Mesothelial cell of epicardium (in vitro differentiated cells): ENCODE measurements at places on chromosomes 2 and 18. TPM values are rescaled to one million over a fixed set of nuclear protein-coding genes. Genes with fewer than 3 reads are reported as not detected.

- DNase-seq, result no peak
Measured at GRCh38 chr2:178157574-178157973, 36.7 kb upstream of the OSBPL6 start.

DNA sequence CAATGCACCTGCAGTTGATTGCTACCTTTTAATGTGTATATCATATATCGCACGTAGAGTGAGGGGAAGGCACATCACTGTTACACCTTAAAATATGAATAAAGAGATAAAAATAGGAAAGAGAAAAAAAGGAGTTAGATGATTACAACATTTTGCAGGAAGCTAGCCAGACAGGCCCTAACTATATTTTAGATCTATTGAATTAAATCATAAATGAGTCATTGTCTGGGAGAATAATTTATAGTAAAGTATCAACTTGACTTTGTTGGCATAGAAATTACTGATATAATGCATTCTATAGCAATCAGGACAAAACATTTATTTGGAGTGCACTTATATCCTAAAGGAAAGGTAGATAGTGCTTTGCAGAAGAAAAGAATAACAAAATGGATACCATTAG is 384.9 kb upstream of the NXPH2 start:
- DNase-seq, result no peak

DNA sequence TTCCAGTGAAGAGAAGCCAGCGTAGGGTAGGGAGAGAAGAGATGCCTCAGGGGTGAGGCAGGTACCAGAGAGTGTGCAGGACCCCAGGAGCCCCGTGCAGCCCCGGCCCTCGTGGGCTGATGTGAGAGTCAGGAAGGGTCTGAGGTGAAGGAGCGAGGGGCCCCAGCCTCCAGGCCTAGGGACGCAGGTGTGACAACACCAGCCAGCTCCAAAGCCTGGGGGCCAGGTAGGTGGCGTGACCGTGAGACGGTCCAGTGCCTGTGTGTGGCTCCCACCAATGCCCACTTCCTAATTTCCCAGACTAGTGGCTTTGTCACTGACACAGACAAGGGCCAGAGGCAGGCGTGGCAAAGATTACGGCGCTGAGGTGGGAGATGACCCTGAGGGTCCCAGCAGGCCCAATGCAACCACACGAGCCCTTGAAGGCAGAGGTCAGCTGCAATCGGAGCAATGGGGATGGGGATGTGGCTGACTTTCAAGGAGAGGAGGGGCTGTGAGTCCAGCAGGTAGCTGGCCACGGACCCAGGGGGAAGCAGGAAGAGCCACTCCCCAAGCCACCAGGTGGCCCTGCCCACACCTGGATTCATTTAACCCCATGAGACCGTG is 86.0 kb upstream of the SNTG2 start:
- DNase-seq, result no peak

- DNase-seq, result no peak
Measured at GRCh38 chr2:60474301-60474700, 79.2 kb downstream of the BCL11A start.

GRCh38 chr2:73260338-73260984 is 23.8 kb downstream of the FBXO41 start:
- DNase-seq, result no peak

DNA sequence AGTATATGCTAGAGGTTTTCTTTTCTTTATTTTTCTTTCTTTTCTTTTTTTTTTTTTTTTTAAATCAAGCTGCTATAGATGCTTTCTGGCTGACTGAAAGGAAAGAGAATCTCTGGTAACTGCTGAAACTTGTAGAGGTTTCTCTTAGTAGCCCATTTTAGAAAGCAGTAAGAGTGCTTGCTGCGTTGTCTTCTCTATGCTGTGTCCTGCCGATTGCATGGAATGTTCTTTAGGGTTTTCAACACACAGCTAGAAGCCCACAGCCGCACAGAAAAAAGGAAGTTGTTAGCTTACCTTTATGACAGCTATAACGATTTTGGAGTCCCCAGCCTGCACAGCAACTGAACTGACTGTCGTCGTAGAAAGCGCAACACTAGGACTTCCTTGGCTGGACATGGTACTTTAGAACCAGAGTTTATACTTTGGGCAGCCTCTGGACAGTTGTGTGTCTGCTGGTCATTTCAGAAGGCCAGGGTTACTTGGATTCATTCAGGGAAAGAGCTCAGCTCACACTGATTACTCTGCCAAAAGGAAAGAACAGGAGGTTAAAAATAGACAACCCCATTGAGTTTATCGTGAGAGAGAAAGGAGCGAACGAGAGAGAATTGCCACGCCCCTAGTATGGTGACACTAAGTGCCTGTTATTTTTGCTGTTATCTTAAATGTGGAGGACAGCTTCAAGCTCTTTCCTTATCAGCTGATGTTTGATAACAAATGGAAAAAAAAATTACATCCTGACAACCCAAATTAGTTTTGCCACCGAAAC is at the start of gene CCDC141:
TSS of gene CCDC141 (minus strand) at position 592 of the 766 bp plus-strand sequence. CDS start at position 396, 196 bp downstream.
- DNase-seq, result no peak

GRCh38 chr2:224613543-224614286 is 28.6 kb upstream of the CUL3 start:
- no peak for DNase-seq

DNA sequence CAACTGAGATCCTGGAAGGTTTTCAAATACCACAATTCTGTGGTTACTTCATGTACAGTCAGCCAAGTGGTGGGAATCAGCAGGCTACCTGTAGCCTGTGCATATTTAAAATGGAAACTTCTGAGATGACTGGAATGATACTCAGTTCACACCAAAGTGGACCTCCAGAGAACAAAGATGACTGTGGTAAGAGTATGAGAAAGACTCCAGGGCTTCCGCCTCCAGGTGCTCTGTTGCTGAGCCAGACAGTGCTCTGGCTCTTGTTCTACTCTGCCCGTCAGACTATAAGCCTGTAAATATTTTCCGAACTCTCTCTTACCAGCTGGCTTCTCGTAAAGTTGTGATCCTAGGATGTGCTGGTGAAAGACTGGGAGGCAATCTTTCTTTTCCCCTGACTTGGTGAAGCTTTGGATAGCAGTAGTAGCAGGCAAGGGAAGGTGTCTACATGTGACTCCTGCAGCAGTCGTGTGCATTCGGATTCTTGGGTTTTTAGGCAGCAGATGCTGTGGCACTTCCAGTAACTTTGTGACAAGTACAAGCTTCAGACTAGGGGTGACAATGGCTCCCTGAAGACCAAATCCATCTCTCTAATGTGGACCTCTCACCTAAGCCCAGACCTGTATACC is 23.1 kb downstream of the ST3GAL5 start:
- no peak for DNase-seq

DNA sequence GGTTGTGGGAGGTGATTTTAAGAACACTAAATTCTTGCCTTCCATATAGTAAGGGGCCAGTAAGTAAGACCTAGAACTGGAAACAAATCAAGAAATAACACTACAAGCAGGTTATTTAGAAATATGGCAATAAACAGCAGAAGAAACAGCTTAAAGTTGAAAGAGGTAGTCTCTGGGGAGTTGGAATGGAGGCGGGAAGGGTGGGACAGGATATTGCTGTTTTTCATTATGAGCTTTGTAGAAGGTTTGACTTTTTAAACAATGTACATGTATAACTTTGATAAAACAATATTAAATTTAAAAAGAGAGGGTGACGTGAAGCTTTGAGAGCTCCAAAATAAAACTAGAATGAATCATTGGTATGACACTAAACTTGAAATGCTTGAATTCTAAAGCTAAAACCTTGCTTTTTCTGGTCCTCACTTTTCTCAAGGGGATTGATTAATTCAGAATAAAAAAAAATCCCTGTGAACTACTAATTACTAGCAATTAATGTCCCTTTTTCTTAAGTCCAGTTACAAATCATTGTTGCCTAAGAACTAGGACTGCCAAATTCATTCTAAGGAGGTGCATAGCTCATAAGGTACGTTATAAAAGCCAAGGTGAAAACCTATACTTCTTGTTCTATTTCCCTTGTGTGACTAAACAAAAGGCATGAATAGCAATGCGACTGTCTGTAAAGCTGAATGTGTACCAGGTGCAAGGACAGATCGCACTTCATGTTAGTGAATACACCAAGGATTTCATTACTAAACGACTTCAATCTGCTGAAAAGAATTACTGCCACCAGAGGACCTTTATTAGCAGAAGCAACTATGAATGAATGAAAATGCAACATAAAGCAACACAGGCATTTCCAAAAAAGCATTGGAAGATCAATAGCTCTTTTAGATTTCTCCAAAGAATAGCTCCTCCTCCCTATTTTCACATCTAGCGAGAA is 177.5 kb downstream of the RBM43 start:
- DNase-seq, result no peak

DNA sequence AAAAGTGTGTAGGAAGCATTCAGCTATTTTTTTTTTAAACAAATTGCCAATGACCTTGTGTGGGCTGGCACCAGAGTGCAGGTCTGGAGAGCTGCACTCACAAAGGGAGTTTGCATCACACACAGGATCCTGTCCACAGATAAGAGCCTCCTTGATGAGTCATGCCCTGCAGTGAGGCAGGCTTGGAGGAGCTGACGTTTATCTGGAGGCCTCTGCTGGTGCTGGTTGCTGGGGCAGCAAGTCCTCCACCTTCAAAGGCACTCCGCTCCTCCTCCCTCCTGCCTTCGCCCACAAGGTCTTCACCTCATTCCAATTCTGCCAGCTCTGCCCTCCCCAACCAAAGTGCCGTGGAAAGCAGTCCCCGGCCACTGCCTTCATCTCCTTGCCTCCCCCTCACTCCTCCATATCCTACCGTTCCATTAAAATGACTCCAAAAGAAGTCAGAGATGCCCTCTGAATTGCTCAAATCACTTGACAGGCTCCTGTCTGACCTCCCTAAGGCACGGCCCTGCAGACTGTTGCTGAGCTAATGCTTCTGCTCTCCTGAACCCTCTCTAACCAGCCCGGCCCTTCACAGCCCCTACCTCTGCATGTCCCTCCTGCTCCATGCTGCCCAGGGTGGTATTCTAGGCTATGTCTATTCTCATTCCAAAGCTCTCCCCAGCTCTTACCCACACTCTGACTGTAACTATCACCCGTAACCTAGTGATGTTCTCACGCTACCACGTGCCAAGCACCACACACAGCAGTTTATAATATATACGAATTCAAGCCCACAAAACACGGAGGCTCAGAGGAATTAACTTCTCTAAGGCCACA is 30.9 kb downstream of the LONRF2 start:
- DNase-seq, result peak; percentile 60

DNA sequence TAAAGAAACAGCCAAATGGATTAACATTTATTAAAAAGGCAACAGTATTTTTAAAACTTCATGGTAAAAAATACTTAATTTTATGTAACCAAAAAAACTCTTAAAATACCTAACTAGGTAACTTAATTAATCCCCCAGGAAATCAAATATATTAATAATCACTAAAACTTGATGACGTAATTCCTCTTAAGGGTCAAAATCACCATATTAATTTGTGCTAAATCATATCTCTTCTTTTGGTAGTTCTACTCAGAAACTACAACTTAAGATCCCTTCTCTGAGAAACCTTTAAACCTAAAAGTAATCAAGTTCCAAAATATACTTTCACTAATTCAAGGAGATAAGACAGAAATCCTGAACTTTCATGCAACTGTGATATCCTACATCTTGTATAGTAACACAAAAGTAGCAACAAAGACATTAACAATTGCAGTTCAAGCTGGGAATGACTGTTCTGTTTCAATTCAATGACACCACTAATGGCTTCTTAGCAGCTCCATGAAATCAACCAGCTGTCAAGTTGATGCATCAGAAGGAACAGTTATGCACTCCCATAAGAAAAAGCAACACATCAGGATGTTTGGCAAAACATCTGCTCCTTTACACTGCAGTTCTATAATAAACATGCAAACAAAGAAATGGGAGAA is 4.0 kb downstream of the BAZ2B start:
- no peak for DNase-seq

DNA sequence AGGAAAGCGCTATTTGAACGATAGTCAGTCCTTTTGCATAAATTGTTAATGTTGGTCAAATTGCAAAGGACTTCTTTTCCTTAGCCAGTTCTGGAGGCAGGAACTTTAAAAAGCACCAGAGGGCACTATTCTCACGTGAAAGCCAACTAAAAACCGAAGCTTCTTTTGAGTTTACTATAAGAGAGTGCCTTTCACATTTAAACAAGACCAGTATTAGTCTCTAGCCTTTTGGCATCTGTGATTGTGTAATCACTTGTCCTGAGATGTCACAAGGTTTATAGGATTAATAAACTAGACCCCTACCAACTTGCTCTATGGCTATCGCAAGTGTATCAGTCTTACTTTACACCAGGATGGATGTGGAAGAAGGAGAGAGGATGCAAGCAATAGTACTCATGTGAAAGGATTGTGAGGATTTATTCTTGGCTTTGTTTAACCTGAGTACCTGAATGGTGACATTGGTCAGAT is 14.4 kb upstream of the STAT4 start:
- DNase-seq, result no peak

DNA sequence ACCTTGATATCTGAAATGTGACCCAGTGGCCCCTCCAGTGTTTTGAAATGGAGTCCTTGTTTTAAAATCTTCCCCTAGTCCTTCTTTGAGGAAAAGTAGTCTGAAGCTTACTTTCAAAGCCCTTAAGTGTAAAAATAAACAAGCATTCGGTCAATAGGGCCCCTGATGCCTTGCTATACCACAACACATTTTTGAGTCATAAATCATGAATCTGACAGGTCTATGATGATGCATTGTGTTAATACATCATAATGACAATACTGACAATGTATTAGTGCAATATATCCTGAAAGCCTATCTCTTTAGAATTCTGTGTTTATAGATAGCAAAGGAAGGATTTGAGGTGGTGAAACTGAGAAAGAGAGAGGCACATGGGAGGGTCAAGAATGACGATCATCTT is 464.2 kb downstream of the MEIS1 start:
- DNase-seq, result no peak

GRCh38 chr2:17401096-17401495 is 117.1 kb downstream of the RAD51AP2 start:
- no peak for DNase-seq

- DNase-seq, result no peak
Measured at GRCh38 chr2:109376796-109377495, 236.8 kb downstream of the SEPTIN10 start.

- no peak for DNase-seq
Measured at GRCh38 chr2:30964334-30965005, 157.2 kb upstream of the CAPN13 start.

DNA sequence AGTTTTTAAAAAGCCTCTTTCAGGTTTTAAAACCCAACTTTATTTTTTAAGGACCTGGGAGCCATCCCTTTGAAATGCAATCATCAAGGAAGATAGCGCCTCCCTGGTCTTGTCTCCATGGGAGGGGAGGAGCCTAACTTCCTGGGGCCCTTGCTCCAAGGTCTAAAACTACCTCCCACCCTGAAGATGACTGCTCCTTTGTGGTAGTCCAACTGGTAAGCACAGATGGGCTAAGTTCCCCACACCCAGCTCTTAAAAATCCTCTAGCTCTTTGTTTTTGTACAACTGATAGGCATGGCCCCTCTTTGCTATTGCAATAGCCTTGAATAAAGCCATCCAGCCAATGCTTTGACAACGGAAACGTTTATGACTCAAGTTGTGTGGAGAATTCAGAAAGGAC is 716.8 kb downstream of the CBLN2 start:
- no peak for DNase-seq

PDIA6 gene
- total RNA-seq, result 201 to 210 TPM (median 208 TPM) in 3 replicates

PAX8 gene
- 0.13 to 0.31 TPM in 2 of 3 replicates, not detected in the other for total RNA-seq

KCNG2 gene
- 0.14 TPM in 1 of 3 replicates, not detected in the others for total RNA-seq

TSPYL6 gene
- not detected in 3 replicates for total RNA-seq

SALL3 gene
- 0.31 to 0.58 TPM (median 0.36 TPM) in 3 replicates for total RNA-seq

DSG1 gene
- 0.07 to 0.18 TPM (median 0.09 TPM) in 3 replicates for total RNA-seq

GALR1 gene
- not detected in 3 replicates for total RNA-seq

KCNE4 gene
- total RNA-seq, result 9.0 to 9.3 TPM (median 9.2 TPM) in 3 replicates

KIF1A gene
- 46.2 to 49.5 TPM (median 48.9 TPM) in 3 replicates for total RNA-seq

TTC21B gene
- 30.4 to 33.9 TPM (median 33.8 TPM) in 3 replicates for total RNA-seq

ELOA2 gene
- not detected in 3 replicates for total RNA-seq

STK36 gene
- 115 to 127 TPM (median 120 TPM) in 3 replicates for total RNA-seq

ANKAR gene
- total RNA-seq, result 13.4 to 14.6 TPM (median 13.9 TPM) in 3 replicates

DUSP19 gene
- total RNA-seq, result 3.5 to 4.3 TPM (median 4.3 TPM) in 3 replicates

CTAGE1 gene
- 0.07 to 0.13 TPM (median 0.11 TPM) in 3 replicates for total RNA-seq
